Tibial nerve (tissue), 4 donors: ENCODE measurements at places on chromosomes 16 and 17.
A peak's percentile ranks its signal among the peaks of the same experiment; 100 is the strongest.

GRCh38 chr16:75251280-75252048, at the start of gene BCAR1:
TSS of gene BCAR1 (minus strand) at chr16:75251624. CDS start at chr16:75251482, 142 bp downstream.
- H3K27ac ChIP-seq, result peak within 1 kb of the TSS; percentile 93
- H3K36me3 ChIP-seq, result no peaks in the 10 kb centered on the region
- DNase-seq, result peak; percentile 75
- H3K4me3 ChIP-seq, result peak within 1 kb of the TSS; percentile 81
- peaks cover 68% of the 10 kb centered on the region for H3K4me1 ChIP-seq

- DNase-seq, result no peak
- H3K4me3 ChIP-seq, result no peak overlapping the region
- H3K4me1 ChIP-seq, result no peaks in the 10 kb centered on the region
- no peak overlapping the region for H3K27ac ChIP-seq
- no peaks in the 10 kb centered on the region for H3K36me3 ChIP-seq
These were observed 92.0 kb downstream of the RBFOX3 start for GRCh38 chr17:79518585-79519523.

- H3K4me3 ChIP-seq, result no peak overlapping the region
- H3K27ac ChIP-seq, result no peak overlapping the region
- no peaks in the 10 kb centered on the region for H3K27me3 ChIP-seq
- DNase-seq, result no peak
These were observed 6.0 kb downstream of the RNF157 start for GRCh38 chr17:76234354-76234679.

- peak overlapping the region; percentile 86 for H3K27ac ChIP-seq
- no peak overlapping the region for H3K4me3 ChIP-seq
- H3K36me3 ChIP-seq, result no peaks in the 10 kb centered on the region
- no peak for DNase-seq
- peaks cover 95% of the 10 kb centered on the region for H3K4me1 ChIP-seq
These were observed 305.2 kb downstream of the SEC14L1 start for GRCh38 chr17:77445760-77446532.

- no peaks in the 10 kb centered on the region for H3K27me3 ChIP-seq
- no peak overlapping the region for H3K4me3 ChIP-seq
- no peak for DNase-seq
- H3K36me3 ChIP-seq, result no peaks in the 10 kb centered on the region
These were observed 33.2 kb upstream of the MEAK7 start for GRCh38 chr16:84537491-84538151.
